ENCODE measurements at places on chromosomes 5 and 9.
A peak's percentile ranks its signal among the peaks of the same experiment; 100 is the strongest.

DNA sequence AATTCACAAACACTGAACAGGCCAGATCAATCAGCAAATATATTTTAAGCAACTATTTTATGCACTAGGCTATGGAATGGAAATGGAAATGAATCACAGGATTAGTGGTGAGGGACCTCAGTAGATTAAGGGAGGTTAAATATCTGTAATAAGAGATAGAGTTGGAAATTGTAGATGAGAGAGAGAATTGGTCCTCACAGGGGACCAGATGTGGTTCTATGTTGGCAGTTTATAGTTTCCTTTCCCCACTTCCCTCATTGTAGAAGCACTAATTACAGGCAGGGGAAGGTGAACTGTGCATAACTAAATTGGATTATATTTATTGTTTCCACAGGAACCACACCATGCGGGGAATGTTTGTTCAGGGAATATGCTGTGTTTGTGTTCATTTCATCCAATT, 496.2 kb downstream of the ARHGEF28 start:
- DNase-seq = no peak

GRCh38 chr5:181198905-181199519, 6.0 kb downstream of the TRIM7 start:
- no peak for DNase-seq

DNA sequence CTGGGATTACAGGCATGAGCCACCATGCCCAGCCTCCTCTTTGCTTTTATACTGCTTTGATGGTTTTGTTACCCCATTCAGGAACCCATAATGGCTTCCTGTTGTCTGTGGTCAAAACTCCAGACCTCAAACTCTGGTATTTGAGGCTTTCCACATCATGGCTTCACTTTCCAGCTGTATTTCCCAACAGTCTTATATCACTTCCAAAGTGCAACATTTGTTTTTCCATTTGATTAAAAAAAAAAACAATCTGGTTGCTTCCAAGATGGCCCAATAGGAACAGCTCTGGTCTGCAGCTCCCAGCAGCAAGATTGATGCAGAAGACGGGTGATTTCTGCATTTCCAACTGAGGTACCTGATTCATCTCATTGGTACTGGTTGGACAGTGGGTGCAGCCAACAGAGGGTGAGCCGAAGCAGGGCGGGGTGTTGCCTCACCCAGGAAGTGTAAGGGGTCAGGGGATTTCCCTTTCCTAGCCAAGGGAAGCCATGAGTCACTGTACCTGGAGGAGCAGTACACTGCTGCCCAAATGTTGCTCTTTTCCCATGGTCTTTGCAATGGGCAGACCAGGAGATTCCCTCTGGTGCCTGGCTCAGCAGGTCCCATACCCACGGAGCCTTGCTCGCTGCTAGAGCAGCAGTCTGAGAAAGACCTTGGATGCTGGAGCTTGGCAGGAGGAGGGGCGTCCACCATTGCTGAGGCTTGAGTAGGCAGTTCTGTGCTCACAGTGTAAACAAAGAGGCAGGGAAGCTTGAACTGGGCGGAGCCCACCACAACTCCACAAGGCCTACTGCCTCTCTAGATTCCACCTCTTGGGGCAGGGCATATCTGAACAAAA, 458.4 kb downstream of the KDM4C start:
- DNase-seq = peak; percentile 81

- no peak for DNase-seq
Measured at GRCh38 chr5:114581136-114581535, 219.3 kb downstream of the KCNN2 start.

DNA sequence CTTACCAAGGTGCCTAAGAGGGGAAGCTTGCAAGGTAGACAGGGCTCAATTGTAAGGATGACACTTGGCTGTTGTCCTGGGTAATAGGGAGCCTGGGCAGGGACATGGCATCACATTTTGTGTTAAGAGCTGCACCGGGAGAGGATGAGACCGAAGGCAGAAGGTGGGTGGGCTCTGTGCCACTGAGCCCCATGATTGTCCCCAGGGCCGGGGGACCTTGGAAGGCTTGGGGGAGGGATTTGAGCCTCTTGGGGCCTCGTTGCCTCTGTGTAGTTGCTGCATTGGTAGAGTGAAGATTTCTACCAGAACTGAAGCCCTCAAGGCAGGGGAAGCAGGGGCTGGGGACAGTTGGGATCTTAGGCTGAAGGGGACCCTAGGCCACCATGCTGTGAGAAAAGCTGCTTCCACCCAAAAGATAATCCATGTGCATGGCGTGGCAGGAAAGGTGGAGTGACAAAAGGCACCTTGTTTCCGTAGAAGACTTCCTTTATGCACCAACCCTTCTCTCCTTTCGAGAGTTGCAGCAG, 11.9 kb downstream of the FGF18 start:
- no peak for DNase-seq

DNA sequence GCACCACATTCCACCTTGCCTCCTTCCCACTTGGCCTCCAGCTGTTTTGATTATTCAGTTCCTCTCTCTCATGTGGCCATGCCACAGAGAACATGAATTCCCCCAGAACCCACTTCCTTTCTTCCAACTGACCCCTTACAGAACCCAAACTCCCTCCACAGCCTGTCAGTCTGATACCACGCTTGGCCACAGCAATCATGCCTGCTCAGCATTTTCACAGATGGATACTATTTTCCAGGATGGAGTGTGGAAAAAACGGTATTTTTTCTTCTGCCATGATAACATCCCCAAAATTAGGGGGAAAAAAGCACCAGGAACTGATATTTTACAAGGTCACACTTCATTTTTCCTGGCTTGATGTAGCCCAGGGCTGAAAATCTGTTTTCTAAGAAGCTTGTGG, 34.9 kb upstream of the SLIT3 start:
- DNase-seq = no peak

GRCh38 chr9:133929599-133929998, 62.5 kb downstream of the VAV2 start:
- DNase-seq = no peak
